ENCODE measurements at places on chromosomes 1 and 21.

- DNase-seq: no peak
These were observed 26.3 kb downstream of the CLEC20A start for GRCh38 chr1:178470411-178470960.

DNA sequence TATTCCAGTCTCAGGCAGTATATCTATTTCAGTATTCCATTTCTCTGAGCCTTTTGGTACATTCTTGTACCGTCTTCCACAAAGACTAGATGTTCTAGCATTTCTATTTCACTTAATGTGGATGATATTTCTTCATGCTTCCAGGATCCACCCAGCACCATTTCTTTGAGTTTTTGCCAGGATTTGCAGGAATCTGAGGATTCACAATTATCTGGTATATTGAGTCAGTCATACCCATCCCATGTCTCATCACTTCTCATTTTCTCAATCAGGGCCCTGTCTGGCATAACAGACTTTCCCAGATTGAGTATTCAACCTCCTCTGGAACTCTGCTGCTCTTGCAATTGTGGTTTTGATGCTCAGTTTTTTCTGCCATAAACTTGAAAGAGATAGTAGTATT lies 20.9 kb upstream of the COL11A1 start:
- DNase-seq: peak; percentile 88

GRCh38 chr1:240044620-240045019 lies 47.1 kb upstream of the FMN2 start:
- peak; percentile 28 for DNase-seq

DNA sequence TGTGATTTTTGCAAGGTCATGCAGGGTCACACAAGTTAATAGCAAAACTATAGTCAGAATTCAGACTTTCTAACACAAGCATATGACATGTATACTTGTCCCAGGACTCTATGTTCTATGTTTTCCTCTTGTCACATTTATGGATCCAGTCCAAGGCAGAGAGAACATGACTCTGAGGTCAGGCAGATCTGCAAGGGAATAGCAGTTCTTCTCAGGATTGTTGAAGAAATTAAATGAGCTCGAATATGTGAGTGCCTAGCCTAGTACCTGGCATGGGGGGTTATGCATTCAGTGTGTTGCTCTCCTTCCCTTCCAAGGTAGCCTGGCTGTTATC lies 9.5 kb upstream of the RPTN start:
- no peak for DNase-seq

- DNase-seq: no peak
These were observed 472.3 kb upstream of the B3GALT2 start for GRCh38 chr1:193658691-193659090.

DNA sequence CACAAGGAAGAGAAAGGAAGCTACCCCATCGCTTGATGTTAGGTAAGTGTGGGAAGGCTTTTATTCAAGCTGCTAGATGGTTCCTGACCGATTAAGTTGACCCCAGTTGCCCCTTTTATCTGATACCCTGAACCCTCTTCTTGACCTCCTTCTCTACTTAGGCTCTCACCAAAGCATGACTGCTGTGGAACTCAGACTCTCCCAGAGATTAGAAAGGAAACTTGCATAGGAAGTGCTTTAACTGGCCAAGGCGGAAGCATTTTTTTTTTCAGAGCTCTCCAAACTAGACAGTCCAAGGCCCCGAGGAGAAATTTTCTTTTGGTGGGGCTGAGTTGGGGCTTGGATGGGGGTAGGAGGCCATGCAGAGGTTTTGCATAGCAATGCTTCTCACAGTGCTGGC lies 101.3 kb upstream of the USP24 start:
- no peak for DNase-seq

DNA sequence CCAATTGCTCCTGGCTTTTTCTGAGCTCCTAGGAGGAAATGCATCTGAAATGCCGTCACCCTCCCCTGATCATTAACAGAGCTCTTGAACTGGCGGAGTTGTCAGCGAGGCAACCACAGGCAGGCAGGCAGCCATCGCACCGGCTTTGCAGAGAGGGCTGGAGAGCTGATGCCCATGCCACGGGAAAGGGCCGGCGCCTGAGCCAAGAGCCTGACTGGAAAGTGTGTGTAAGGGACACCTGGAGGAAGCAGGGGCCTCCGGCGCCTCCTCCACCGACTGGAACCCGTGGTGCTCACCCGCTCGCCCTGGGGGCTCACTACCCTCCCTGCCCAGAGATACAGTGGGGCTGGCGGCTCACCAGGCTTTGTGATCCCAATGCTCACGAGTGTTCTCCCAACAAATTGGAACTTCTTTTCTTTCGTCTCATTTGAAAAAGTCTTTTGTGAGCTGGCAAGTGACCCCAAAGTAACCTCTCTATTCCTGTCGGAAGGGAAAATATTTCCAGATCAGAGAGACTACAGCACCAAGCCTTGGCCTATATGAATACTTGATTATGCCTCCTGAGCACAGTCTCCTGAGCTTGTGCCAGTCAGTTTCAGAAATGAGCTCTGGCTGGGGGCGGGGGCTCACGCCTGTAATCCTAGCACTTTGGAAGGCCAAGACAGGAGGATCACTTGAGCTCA lies 97.7 kb upstream of the SLC25A33 start:
- DNase-seq: peak; percentile 16

DNA sequence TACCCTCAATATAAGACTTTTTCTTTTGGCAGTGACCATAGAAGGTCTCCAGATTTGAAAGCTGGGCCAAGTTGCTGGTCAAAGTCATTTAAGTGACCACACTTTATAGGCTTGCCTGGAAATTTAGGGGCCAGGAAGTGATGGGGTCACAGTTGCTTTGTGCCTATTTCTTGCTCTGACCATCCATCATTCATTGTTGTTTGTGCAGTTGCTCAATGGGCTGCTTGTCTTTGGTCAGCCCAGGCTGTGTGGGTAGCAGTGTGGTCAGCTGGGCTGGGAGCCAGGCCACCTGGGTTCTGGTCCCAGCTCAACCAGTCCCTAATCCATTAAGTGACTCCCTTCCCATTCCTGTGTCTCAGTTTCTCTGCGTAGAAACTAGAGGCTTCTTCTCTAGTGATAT lies 2.1 kb upstream of the OTUD7B start:
- no peak for DNase-seq

DNA sequence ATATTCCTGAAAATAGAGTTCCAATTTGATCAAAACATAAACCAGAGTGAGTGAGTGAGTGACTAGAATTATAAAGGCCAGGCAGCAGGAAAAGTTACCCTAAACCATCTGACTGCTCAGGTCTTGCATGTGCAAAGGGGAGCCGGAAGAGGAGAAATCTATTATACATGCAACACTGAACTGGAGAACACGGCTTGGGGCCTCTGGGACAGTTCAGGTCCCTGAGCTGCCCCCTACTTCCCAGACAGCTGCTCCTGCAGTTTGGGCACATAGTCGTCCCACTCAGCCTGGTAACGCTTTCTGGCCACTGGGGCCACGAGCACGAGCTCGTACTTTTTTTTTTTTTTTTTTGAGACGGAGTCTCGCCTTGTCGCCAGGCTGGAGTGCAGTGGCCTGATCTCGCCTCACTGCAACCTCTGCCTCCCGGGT lies 40.1 kb downstream of the PTPRC start:
- no peak for DNase-seq

DNA sequence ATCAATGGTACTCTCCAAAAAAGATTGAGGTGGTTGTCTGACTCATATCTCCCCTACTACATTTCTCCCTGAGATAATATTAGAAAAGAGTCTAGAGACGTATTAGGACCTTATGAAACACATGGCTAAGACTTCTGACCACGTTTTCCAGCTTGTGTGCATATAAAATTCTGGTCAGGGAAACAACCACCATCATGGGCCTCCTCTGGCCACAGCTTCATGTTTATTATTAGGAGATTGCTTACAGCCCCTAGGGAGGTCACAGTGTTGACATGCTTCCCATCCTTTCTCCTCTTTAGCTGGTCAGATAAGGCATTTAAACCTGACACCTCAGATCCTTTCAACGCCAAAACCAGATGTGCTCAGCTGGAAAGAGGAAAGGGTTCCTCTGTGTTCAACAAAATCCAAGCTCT lies 620.2 kb downstream of the PLPP3 start:
- no peak for DNase-seq

GRCh38 chr1:17745479-17745955 lies 9.6 kb upstream of the ACTL8 start:
- no peak for DNase-seq

DNA sequence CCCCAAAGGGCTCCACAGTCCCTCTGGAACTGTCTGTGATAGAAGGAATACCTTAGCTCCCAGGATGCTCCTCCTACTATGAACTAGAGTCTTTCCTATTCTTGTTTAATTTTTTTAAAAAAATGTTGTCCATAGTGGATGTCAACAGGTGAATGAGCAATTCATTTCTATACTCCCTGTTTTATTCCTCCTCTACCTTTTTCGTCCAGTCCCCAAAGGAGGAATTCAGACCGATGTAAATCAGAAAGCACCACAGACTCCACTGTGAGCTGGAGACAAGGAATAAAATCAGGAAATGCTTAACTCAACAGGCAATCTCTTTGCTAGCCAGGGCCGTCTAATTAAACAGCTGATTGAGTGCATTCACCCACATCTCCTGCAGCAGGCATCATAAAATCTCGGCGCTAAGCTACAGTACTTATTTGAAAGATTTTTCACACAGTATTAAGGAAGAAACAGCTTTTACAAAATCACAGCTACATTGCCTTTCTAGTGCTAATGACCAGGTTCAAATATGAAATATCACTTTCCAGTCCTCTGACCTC lies 381.6 kb downstream of the SIPA1L2 start:
- DNase-seq: no peak

- DNase-seq: no peak
These were observed 13.2 kb downstream of the MX2 start for GRCh38 chr21:41374867-41375533.

DNA sequence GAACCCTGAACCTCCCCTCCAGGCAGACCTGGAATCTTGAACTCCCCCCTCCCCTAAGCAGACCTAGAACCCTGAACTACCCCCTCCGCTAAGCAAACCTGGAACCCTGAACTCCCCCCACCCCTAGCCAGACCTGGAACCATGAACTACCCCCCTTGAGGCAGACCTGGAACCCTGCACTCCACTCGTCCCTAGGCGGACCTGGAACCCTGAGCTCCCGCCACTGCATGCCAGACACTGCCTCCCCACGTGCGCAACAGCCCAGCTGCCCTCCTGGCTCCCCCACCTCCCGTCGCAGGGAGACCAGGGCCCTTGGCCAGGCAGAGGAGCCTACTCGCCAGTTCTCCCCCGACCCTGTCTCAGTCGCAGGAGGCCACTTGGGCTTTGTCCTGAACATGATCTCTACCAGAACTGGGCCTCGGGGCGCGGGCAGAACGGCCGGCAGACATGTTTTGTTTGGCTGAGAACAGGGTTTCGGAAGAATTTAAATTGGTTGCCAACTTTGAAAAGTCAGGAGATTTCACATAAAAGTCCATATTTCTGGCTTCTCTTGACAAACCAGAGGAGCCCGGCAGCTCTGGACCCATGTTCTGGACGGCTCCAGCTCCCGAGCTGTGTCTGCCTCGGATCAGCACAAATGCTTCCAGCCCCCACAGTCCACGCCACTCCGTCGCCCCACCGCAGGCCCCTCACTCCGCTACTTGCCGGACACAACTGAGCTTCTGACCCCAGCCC lies 9.2 kb upstream of the PLEKHG5 start:
- no peak for DNase-seq

GRCh38 chr1:15947382-15948090 lies 28.4 kb downstream of the ZBTB17 start:
- DNase-seq: no peak

DNA sequence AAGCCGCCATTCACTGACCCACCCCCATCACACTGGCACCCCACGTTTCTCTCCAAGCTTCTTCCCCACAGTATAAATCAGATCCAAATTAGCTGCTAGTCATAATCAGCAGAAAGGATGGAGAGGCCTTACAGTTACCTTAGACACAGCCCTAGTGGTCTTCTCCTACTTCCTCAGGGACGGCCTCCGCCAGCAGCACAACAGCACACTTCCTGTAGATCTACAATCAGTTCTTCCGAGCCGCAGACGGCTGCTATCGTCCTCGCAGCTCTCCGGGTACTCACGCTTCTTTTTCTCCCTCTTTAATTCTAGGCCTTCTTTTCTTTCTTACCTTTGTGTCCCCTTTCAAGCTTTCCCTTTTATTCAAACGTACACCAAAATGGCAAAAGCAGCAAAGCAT lies 313.5 kb downstream of the SMYD3 start:
- no peak for DNase-seq

- no peak for DNase-seq
These were observed 27.7 kb downstream of the STYXL2 start for GRCh38 chr1:167121375-167122120.

DNA sequence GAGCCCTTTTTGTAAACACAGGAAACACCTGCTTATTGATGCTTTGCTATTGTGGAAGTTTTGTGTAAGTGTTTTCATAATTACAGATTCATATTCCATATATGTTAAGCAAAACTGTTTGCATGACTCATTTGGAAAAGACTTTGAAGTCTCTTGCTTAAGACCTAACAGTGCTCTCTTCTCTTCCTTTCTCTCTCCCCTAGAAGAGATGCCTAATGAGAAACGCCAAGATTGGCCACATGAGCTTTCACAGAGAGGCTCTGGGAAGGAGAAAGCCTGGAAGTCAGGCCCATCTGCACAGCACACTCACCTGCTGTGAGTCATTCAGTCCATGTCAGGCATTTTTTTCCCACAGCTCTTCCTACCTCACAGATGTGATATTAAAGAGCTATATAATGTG lies 101.6 kb upstream of the PALMD start:
- DNase-seq: no peak

- DNase-seq: no peak
These were observed 75.7 kb upstream of the PKN2 start for GRCh38 chr1:88608139-88608943.

GRCh38 chr1:78035121-78035520 lies 10.6 kb upstream of the GIPC2 start:
- DNase-seq: no peak

- DNase-seq: no peak
These were observed 59.0 kb upstream of the PGD start for GRCh38 chr1:10339815-10340214.

DNA sequence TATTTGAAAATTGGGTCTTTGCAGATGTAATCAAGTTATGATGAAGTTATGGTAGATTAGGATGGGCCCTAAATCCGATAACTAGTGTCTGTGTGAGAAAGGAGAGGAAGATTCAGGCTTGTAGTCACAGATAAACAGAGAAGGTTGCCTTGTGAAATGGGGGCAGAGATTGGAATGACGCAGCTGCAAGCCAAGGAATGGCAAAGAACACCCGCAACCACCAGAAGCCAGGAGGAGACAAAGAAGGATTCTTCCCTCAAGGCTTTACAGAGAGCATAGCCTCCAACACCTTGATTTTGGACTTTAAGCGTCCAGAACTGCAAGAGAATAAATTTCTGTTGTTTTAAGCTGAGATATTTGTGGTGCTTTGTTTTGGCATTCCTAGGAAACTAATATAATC lies 35.4 kb upstream of the COL24A1 start:
- DNase-seq: no peak

DNA sequence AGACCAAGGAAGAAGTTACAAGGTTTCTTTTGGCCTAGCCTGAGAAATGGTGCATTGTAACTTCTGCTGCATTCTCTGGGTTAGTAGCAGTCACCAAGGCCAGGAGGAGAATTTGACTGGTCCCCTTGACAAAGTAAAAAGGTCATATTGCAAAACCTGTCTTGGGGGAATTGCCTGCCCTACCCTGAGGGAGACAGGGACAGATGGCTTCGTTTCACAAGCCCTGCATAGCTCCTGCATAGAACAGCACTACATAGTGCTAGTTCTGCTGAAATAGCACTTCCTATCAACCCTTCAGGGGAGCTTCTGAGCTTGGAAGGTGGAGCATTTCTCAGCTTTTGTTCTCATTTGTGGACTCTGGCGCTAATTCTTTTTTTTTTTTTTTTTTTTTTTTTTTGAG lies 20.4 kb upstream of the AK2 start:
- no peak for DNase-seq

All from AG09309 (cell line).